Stimulated activated CD4-positive, alpha-beta T cell treated with anti-CD3 and anti-CD28 coated beads, Interleukin-1b, Interleukin-23, amount 100 ng/mL, for 1 hour (primary cell): ENCODE measurements at places on chromosomes 5 and 9.

GRCh38 chr5:87020099-87020934 is 247.4 kb upstream of the RASA1 start:
- DNase-seq: no peak

DNA sequence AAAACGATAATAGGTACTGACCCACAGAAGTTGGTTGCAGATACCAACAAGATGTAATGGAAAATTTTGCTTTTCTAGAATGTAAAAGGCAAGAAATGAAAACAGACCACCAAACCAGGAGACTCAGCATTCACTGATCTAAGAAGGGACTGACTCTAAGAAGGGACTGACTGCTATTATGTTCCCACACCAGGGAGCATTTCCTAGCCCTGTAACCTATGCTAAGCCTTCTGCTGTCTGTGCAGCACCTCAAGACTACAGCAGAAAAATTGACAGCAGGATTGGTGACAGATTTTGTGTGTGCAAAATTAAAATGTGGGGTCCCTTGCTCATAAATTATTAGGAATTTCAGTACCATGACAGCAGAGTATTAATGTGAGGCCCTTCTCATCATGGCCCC is 154.8 kb downstream of the GABRB2 start:
- no peak for DNase-seq

- DNase-seq: no peak
Measured at GRCh38 chr9:14993901-14994554, 83.8 kb upstream of the FREM1 start.

- no peak for DNase-seq
Measured at GRCh38 chr9:107390778-107391177, 98.8 kb downstream of the KLF4 start.

GRCh38 chr5:126561908-126562307 is 33.1 kb downstream of the ALDH7A1 start:
- DNase-seq: no peak

DNA sequence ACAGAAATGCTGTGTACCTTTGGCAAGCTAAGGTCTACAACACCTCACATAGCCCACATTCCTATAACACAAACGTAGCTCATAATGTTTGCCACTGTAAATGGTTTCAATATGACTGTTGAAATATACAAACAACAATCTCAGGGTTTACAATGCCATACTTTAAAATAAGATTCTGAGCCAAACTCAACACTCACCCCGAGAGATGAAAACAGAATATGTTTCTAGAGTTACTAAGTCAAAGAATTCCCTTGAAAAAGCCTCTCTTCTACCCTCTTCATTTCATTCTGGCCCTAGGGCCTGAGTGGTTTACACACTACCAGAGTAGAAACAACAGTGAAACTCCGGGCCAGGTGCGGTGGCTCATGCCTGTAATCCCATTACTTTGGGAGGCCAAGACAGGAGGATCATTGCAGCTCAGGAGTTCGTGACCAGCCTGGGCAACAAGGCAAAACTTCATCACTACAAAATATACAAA is 72.6 kb downstream of the MYO10 start:
- DNase-seq: no peak

DNA sequence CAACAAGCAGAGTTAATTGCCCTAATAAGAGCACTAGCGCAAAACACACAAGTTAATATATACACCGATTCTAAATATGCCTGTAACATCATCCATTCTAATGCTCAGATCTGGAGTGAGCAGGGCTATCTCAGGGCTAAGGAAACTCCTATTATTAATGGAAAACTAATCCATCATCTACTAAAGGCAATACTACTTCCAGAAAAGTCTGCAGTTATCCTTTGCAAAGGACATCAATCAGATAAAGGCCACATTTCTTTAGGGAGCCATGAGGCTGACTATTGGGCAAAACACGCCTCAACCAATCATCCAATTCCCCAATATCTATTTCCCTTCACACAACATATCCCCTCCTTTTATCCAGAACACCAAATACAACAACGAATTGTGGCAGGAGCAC is 1032.3 kb upstream of the NUDT12 start:
- DNase-seq: no peak

DNA sequence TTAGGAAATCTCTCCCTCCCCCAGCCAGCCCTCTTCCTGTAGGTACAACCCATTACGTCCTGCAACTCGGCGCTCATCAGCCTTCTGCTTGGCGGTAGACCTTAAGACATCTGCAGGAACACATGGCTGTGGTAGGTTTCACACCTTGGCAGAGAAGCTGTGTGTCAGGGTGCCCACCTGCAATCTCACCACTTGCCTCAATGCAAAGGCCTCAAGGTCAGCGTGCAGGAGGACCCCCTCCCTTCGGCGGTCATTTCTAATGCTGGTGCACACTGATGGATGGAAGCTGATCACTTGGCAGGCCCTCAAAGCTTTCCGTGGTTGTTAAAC is 67.3 kb downstream of the CRB2 start:
- DNase-seq: no peak

GRCh38 chr9:88821033-88821745 is 170.1 kb upstream of the S1PR3 start:
- DNase-seq: no peak

- DNase-seq: no peak
Measured at GRCh38 chr5:124873713-124874112, 127.3 kb upstream of the ZNF608 start.

- DNase-seq: no peak
Measured at GRCh38 chr5:160033546-160034252, 24.8 kb downstream of the TTC1 start.

DNA sequence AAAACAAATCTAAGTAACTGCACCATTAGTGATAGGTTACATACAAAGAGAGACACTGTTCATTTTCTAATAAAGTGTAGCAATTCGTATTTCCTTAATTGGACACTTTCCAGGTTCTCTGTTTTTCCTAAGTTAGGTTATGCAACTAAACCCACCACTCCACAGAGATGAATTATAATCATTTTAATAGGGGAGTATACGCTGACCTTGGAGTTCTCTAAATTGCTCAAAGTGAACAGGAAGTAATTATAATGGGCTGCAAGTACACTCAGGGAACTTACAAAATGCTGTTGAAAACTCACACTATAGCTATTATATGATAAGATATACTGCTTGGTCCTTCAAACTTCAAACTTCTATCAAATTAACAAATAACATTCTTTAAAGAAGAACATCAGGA is 18.2 kb upstream of the ADCY2 start:
- no peak for DNase-seq

DNA sequence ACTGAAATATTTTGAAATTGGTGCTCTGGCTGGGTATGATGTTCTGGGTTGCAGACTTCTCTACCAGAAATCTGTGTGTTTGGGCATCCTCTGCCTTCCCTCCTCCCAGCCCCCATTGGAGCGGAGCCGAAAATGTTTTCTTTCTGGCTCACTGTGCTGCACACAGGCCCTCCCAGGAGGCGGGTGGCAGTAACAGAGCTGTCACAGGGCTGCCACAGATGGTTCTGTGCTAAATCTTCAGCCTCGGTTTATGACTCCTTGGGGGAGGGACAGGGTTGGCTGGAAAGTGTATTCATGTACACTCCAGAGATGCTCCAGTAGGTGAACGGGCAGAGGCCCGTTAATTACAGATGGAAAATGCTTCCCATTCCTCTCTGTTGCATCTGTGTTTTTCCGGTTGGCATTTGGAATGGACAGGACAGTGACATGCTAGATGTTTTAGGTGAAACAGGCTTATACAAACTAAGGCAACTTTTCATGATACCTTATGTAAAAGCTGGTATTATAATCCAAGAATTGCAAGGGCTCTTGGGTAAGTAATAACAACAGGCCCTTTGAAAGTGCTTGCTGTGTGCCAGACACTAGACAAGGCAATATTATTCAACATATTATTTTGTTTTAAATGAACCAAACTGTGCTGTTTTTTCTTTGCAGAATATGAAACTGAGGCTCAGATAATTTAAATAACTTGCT is 180.2 kb downstream of the ADCY2 start:
- DNase-seq: no peak

DNA sequence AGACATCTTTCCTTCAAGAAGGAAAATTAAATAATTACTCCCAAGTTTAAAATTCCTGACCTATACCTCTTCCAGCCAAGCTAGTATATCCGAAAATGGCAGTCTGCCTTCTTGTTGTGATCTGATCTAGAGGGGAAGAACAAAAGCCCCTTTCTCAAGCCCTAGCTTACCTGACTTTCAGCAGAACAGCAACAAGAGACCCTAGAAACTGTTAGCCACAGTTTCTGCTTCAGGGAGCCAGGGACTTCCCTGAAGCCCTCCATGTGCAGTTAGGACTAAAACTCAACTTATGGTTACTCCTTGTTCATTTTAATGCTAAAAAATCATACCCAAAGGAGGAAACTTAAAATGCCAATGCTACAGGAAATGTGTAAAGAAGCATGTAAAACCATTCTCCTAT is 366.7 kb upstream of the CTNND2 start:
- DNase-seq: no peak

- no peak for DNase-seq
Measured at GRCh38 chr9:105330201-105330600, 85.8 kb downstream of the SLC44A1 start.

DNA sequence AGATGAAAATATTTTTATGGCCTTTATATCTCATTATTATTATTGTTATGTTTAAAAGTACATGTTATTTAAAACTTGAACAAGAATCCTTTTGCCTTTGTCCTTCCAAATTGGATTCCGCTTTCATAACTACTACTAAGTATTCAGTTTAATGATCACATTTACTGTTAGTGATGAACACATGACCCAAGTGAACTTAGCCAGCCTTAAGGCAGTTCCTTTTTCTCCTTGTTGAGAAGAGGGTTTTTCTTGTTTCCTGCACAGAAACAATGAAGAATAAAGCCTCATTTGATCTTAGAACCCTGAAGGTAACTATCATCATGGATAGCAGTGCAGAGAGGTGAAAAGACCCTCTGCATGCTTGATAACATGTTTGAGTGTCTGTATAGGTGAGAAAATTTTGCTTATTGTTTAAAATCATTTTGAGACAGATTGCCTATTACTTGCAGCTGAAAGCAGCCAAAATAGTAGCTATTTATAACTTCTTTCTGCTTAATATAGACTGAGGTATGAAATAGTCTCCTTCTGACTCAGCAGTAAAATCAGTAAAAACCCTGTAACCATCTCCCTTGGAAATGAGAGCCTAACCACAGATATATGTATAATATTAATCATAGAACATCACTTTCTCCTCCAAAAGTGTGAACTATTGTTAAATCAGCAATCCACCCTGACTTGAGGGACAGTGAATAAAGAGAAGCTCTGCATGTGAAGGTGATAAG is 266.2 kb downstream of the SPATA31D1 start:
- no peak for DNase-seq

GRCh38 chr5:83401775-83402174 is 69.8 kb upstream of the VCAN start:
- no peak for DNase-seq

DNA sequence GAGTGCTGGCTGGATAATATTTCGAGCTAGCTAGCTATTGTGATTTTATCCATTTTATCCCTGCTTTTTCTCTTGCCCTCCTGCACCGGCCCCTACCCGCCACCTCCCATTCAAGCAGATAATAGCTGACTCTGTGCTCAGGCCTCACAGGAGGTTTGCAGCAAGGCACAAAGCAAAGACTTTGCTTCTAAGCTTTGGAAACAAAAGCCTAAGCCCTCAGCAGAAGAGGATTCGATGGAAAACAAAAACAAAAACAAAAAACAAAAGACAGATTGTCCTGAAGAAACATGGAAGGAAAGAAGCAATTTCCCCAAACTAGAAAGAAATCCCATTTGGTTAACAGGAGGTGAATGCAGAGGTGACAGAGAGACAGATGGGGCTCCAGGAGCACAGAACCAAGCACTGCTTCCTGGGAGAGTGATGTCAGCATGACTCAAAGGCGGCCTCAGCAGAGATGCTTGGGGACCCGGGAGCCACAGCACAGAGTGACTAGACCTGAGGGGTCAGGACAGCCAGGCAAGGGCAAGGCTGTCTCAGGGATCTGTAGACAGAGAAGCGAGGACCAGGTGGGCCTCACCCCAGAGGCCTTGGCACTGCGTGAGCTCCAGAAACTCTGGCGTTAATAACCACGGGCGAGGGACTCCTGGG is 28.4 kb downstream of the MTX3 start:
- no peak for DNase-seq

DNA sequence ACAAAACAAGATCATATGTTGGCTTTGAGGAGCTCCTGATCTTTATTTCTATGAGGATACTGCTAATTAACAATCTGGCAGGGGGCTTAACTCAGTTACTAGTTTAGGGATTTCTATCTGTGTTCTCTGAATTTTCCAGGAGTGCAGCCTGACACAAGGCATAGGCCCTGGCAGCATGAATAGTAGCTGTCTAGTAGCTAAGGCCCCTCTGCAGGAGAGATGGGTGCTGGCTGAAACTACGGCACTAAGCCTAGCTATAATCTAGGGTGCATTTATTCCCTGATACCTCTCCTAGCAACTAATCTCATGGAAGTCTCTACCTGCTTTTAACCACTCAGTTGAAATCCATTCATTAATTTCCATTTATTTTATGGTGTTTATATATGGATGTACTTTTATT is 268.2 kb downstream of the TMEM232 start:
- DNase-seq: no peak

- no peak for DNase-seq
Measured at GRCh38 chr9:89363311-89363670, 45.0 kb downstream of the SECISBP2 start.

DNA sequence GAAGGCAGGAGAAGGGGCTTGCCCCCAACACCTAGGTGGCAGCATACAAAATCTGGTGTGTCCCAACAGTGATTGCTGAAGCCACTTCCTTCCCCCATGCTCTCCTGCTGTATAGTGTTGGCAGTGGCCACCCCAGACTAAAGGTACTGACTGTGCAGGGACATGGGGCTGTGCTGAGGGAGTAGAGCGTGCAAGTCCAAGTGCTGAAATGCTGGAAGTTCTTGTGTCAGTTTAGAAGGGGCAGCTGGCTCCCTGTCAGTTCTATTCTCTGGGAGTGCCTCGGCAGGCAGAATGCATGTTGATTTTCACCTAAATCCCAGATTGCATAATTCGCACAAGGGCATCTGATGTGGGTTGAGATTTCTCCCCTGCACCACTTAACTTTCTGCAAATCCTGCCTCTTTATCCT is 68.6 kb downstream of the GDNF start:
- DNase-seq: no peak

- no peak for DNase-seq
Measured at GRCh38 chr9:68804911-68805889, 100.2 kb downstream of the PIP5K1B start.

DNA sequence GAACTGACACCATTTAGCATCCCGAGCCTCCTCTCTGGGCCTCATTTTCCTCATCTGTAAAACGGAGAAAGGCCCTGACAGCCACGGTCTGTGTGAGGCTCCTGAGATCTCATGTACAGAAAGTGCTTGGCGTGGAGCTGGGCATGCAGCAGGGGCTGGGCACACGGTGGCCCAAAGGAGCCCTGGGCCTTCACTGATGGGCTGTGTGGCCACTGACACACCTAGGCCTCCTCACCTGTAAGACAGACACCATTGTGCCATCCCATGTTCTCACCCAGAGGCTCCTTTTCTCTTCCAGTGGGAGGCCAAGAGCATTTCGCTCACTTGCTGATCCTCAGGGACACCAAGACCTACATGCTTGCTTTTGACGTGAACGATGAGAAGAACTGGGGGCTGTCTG is 1.6 kb downstream of the ORM1 start:
- no peak for DNase-seq
